Brain pericyte (primary cell): ENCODE measurements at places on chromosomes 12 and 14.

DNA sequence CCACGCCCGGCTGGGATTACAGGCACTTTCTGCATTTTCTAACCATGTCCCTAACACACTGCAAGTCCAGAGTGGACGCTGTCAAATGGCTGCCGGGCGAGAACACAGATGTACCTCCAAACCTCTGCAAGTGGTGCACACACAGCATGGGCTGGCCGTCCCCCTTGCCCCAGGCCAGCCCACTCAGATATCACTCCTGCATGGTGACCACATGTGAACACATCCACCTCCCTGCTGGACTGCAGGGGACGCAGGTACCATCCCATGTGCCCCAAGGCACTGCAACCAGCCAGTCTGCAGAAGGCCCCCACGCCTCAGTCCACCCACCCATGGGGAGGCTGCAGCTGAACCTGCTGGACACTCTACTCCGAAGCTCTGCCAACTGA is 14.0 kb downstream of the BRF1 start:
- DNase-seq = no peak

DNA sequence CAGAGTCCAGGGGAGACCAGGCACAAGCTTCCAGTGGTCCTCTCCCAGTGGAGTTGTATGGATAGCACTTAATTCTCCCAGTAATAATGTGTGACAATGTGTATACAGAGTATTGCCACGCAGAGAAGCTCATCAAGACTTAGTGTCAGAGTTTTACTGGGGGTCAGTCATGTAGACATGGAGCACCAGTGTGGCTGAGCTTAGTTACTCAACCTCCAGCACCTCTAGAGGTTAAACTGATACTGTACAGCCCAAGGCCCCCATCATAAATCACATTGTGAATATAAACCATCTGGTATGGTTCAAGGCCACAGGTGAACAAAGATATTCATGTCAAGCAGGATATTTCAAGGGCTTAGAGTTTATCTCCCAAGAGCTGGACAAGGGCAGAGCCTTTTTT is 378.1 kb upstream of the TMPO start:
- no peak for DNase-seq

- DNase-seq = no peak
Observed at GRCh38 chr12:128737292-128737966, 86.3 kb downstream of the SLC15A4 start.

DNA sequence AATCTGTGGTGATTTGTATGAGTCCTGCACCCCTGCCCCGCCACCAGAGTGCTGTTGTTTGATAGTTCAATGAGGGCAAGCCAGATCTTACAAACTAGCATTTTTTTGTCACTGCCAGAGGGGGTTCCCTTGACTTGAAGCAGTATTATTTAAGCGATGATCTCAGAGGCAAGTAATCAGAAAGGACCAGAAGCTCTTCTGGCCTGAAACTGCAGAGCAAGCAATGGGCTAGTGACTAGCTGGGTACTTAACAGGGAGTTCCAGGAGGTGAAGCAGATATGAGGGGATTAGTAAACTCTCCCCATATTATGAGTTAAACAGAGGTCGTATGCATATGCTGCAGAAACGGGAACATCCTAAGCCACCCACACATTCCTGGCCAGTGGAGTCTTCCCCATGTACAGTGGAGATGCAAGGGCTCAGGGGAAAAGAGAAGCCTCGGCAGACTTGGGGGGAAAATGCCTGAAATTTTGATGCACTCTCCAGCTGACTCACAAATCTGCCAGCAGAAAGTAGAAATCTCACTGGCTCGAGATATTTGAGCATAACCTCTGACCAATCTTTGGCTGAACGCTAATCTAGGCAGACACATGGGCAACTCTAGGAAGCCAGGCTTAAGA is 8.3 kb upstream of the CRACR2A start:
- no peak for DNase-seq

DNA sequence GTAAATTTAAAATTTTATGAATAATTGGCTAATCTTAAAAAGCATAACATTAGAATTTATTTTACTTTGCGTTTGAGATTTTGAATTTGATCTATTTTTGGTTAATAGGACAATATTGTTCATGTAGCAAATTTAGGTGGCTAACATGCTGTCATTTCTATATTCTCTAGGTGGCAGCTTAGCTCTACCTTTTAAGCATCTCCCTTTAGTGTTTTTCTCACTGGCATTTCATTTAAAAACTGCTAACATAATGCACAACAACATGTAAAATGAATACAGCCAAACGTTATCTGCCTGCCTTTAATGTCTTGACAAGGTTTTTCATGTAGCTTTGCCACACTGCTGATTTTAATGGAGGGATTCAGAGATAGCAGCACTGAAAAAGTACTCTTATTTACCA is 272.4 kb upstream of the FBXO33 start:
- DNase-seq = no peak

GRCh38 chr14:79352076-79352630 is 859.2 kb downstream of the DIO2 start:
- no peak for DNase-seq

DNA sequence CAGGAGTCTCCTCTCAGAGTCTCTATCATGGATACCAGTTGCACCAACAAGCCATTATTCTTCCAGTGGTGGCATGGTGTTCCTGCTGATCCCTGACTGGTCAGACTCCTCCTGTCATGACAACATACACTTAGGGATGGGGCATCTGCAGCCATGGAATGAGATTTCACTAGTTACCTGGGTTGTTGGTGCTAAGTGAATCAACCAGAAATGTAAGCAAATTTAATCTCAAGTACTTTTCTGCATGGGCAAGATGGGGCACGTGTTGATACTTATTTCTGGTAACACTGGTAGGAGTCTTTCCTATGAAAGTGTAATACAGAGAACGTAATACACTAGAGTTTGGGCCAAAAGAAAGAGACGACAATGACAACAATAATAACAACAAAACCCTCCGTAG is 211.5 kb upstream of the FOXN3 start:
- no peak for DNase-seq

- peak; percentile 27 for DNase-seq
Observed at GRCh38 chr14:68911594-68912227, 67.4 kb downstream of the ACTN1 start.
